Small intestine (tissue), 16 donors: ENCODE measurements at places on chromosomes 6 and 20. TPM values are rescaled to one million over a fixed set of nuclear protein-coding genes. Genes with fewer than 3 reads are reported as not detected.

GRCh38 chr6:16345449-16346330 lies 107.3 kb downstream of the GMPR start:
- no peaks in the 10 kb centered on the region for H3K27me3 ChIP-seq
- no peak for DNase-seq
- H3K4me3 ChIP-seq: no peak overlapping the region
- H3K27ac ChIP-seq: peak overlapping the region; percentile 4
- H3K4me1 ChIP-seq: peaks cover 8% of the 10 kb centered on the region

GRCh38 chr20:25239387-25240370 lies 8.2 kb upstream of the PYGB start:
- H3K4me1 ChIP-seq: no peaks in the 10 kb centered on the region
- no peaks in the 10 kb centered on the region for H3K36me3 ChIP-seq
- no peak for DNase-seq

- H3K36me3 ChIP-seq: no peaks in the 10 kb centered on the region
- H3K27ac ChIP-seq: no peak overlapping the region
- no peaks in the 10 kb centered on the region for H3K27me3 ChIP-seq
These were observed 17.9 kb downstream of the ABHD12 start for GRCh38 chr20:25372584-25373336.

DNA sequence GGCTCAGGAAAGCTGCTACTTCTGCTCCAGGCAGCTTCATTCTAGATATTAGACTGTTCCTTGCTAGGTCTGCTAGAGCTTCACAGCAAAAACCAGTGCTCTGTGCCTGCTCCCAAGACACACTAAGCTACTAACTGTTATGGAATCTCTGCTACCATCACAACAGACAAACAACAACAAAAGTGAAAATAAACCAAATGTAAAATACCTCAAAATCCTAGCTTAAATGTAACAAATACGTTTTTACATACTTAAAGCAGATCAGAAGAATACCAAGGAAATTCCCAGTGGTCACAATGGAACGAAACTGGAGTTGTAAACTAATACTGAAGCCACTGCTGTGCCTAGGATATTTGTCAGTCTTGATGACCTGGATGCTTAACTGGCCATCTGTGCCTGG lies 84.6 kb upstream of the EZR start:
- no peak for DNase-seq
- no peaks in the 10 kb centered on the region for H3K36me3 ChIP-seq
- no peaks in the 10 kb centered on the region for H3K4me1 ChIP-seq
- no peaks in the 10 kb centered on the region for H3K27me3 ChIP-seq
- no peak overlapping the region for H3K27ac ChIP-seq
- H3K4me3 ChIP-seq: no peak overlapping the region

GRCh38 chr20:61311656-61312387 lies 59.8 kb downstream of the CDH4 start:
- no peak for DNase-seq
- no peaks in the 10 kb centered on the region for H3K4me1 ChIP-seq
- H3K4me3 ChIP-seq: no peak overlapping the region
- H3K27ac ChIP-seq: no peak overlapping the region

GRCh38 chr6:42021847-42022754 lies 28.2 kb upstream of the TAF8 start:
- peaks cover 7% of the 10 kb centered on the region for H3K36me3 ChIP-seq
- H3K4me1 ChIP-seq: no peaks in the 10 kb centered on the region
- DNase-seq: no peak
- no peaks in the 10 kb centered on the region for H3K27me3 ChIP-seq

GRCh38 chr6:101716810-101717209 lies 323.3 kb downstream of the GRIK2 start:
- H3K4me3 ChIP-seq: no peak overlapping the region
- H3K27me3 ChIP-seq: no peaks in the 10 kb centered on the region
- no peaks in the 10 kb centered on the region for H3K36me3 ChIP-seq
- DNase-seq: no peak
- H3K27ac ChIP-seq: no peak overlapping the region
- no peaks in the 10 kb centered on the region for H3K4me1 ChIP-seq

GRCh38 chr6:14313248-14313647 lies 195.7 kb downstream of the CD83 start:
- no peaks in the 10 kb centered on the region for H3K27me3 ChIP-seq
- no peaks in the 10 kb centered on the region for H3K36me3 ChIP-seq
- no peak overlapping the region for H3K27ac ChIP-seq
- peak; percentile 13 for DNase-seq

DNA sequence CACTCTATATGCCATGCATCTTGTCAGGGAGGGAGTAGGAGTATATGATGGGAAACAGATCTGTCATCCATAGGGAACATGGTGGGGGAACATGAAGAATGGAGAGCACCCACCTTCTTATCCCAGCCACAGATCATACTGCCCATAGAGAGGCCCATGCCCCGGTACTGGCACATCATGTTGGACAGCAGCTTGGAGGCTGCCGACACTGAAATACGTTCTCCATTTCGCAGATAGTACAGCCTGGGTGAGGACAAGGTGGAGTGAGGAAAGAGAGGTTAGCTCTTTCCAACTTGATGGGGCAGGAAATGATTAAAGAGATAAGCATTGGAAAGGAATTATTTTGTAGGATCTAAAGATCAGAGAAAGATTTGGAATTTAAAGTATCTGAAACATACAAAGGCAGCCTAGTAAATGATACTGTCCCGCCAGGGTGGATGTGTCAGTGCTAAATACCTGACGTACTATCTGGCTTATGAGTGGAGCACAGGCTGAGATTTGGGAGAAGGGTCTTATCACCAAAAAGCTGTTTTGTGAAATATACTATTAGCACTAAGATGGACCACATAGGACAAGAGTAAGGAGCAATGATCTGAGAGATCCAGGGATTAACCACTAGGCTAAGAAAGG lies 1.7 kb downstream of the PSMB8 start:
- no peak for DNase-seq
- H3K27me3 ChIP-seq: no peaks in the 10 kb centered on the region
- peak overlapping the region; percentile 91 for H3K4me3 ChIP-seq
- peaks cover 18% of the 10 kb centered on the region for H3K4me1 ChIP-seq

DNA sequence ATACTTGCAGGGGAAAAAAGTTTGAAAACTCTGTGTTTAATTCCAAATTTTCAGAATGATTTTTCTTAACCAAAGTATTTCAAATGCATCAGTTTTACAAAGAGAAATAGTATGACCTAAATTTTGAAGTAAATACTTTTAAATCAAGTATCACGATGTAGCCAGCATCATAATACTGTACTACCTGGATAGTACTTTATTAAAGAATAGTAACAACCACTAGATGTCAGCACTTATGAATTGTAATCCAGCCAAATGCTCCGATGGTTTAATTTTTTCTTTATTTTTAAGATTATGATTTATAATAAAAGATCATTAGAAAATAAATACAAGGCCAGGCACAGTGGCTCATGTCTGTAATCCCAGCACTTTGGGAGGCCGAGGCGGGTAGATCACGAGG lies 37.2 kb upstream of the HACE1 start:
- no peaks in the 10 kb centered on the region for H3K27me3 ChIP-seq
- no peak overlapping the region for H3K27ac ChIP-seq
- no peak overlapping the region for H3K4me3 ChIP-seq
- no peaks in the 10 kb centered on the region for H3K4me1 ChIP-seq
- H3K36me3 ChIP-seq: no peaks in the 10 kb centered on the region
- no peak for DNase-seq

- H3K27me3 ChIP-seq: peaks cover 36% of the 10 kb centered on the region
- no peak overlapping the region for H3K4me3 ChIP-seq
- no peak for DNase-seq
These were observed 170.2 kb upstream of the MLN start for GRCh38 chr6:33974030-33974429.

- H3K27me3 ChIP-seq: no peaks in the 10 kb centered on the region
- no peak overlapping the region for H3K4me3 ChIP-seq
- H3K36me3 ChIP-seq: no peaks in the 10 kb centered on the region
- H3K4me1 ChIP-seq: peaks cover 3% of the 10 kb centered on the region
These were observed 32.6 kb downstream of the UTRN start for GRCh38 chr6:144317736-144318135.

GRCh38 chr20:52975029-52975732 lies 3.0 kb downstream of the TSHZ2 start:
- no peak for DNase-seq
- H3K36me3 ChIP-seq: no peaks in the 10 kb centered on the region
- no peaks in the 10 kb centered on the region for H3K4me1 ChIP-seq
- H3K27me3 ChIP-seq: no peaks in the 10 kb centered on the region
- peak overlapping the region; percentile 55 for H3K4me3 ChIP-seq

DNA sequence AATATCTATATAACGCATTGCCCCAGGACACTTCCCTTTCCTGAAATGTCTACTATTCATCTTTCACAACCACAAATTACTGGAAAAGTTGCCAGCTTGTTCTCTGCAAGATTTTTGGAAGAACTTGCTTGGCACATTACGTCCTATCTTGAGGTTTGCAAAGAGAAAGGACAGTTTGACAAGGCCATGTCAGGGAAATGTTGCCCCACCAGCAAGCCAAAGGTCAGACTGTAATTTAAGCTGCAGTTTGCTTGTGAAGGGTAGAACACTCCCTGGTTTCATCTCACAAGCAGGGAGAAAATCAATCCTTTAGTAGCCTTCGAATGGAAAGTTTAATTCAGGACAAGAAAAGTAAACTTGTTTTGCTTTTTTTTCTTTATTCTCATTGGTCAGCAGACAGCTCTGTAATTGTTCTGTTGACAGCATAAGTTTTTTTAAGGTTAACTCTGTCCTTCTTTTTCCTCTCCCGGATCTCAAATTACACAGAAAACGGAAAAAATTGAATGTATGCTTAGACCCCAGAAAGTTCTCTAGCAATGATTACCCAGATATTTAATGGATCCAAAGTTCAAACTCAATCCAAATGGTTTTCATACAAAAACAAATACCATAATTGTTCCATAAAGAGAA lies 541.8 kb upstream of the NRSN1 start:
- no peak overlapping the region for H3K27ac ChIP-seq
- peak; percentile 71 for DNase-seq
- no peaks in the 10 kb centered on the region for H3K4me1 ChIP-seq
- H3K27me3 ChIP-seq: no peaks in the 10 kb centered on the region

DNA sequence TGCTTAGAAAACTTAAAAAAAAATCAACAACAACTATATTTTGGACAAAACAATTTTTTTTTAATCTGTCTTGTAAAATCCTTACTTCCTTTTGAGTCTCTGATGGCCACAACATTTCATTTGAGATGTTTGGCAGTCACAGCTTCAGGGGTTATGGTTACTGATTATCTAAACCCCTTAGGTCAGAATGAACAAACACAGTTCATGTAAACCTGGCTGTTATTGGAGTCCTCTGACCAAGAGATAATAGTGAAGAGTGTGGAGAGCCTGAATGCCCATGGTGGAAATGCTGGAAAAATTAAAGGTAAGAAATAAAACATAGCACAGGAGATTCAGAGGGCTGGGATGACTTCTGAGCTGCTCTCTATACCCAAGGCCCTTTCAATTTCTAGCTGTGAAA lies 38.2 kb downstream of the TMX4 start:
- no peaks in the 10 kb centered on the region for H3K27me3 ChIP-seq
- H3K27ac ChIP-seq: no peak overlapping the region
- no peaks in the 10 kb centered on the region for H3K4me1 ChIP-seq
- no peak overlapping the region for H3K4me3 ChIP-seq

DNA sequence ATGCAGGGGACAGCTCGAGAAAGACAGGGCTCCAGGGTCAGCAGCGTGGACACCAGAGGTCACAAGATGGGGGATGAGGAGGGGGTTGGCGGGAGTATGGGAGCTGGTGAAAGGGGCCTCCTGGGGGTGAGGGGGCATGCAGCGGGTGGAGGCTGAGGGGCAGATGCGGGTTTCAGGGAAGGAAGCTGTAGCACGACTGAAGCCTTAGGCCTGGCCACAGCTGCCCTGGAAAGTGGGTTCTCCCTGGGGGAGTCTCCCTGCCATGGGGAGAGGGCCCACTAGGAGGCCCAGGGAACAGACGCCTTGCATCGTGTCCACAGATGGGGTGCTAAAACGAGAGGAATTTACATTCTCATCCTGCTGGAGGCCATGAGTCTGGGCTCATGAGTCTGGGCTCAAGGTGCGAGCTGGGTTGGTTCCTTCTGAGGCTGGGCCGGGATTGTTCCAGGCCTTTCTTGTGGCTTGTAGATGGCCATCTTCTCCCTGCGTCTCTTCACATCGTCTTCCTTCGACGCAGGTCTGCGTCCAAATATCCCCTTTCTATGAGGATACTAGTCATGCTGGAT lies 18.0 kb downstream of the APCDD1L start:
- no peaks in the 10 kb centered on the region for H3K4me1 ChIP-seq
- no peak overlapping the region for H3K27ac ChIP-seq
- no peak overlapping the region for H3K4me3 ChIP-seq

GRCh38 chr6:78559056-78559455 lies 308.3 kb upstream of the IRAK1BP1 start:
- no peak overlapping the region for H3K27ac ChIP-seq
- no peaks in the 10 kb centered on the region for H3K27me3 ChIP-seq
- no peaks in the 10 kb centered on the region for H3K36me3 ChIP-seq
- no peak for DNase-seq

DNA sequence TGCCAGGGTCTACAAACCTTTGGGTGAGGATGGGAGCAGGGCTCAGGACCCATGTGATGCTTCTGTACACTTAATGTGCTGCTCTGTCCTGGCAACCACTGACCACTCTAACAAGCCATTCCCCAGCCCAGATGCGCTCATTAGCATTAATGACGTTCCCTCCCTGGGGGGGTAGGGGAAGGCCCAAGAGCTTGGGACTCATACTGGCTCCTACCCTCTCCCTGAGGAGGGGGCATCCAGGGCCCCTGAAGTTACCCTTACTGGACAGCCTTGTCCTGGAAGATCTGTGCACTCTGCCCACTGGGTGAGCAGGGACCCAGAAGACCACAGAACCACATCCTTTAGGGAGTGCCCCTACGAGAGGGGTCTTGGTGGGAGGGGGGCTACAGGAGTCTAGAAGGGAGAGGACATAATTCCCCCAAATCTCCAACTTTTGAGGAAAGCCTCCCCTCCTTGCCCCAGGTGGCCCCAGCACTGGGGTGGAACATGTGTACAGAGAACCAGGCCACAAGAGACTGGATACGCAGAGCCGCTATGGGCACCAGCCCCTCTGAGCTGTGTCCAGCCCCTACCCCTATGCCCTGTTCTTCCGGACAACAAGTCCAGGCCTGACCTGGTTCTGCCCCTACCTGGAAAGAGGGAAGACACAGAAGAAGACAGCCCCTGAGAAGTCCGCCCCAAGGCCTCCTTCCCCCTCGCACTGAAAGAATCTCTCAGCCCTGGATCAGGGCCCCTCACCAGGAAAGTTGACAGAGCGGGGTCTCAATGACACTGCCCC lies 1.4 kb downstream of the TEAD3 start:
- peaks cover 3% of the 10 kb centered on the region for H3K4me1 ChIP-seq
- H3K4me3 ChIP-seq: peak overlapping the region; percentile 91
- peak; percentile 41 for DNase-seq
- peak overlapping the region; percentile 94 for H3K27ac ChIP-seq

- H3K36me3 ChIP-seq: no peaks in the 10 kb centered on the region
- no peak for DNase-seq
- peaks cover 13% of the 10 kb centered on the region for H3K27me3 ChIP-seq
- H3K4me3 ChIP-seq: no peak overlapping the region
- no peaks in the 10 kb centered on the region for H3K4me1 ChIP-seq
These were observed 2.9 kb downstream of the AVP start for GRCh38 chr20:3081641-3082040.

Gene GRIK2
- 1.4 TPM for polyA plus RNA-seq

Gene ARMH2
- not detected for polyA plus RNA-seq

Gene ARG1
- 0.49 TPM for polyA plus RNA-seq

Gene TTI1
- polyA plus RNA-seq: 21.4 TPM

Gene SLC25A27
- polyA plus RNA-seq: 45.4 TPM

Gene UBD
- 4.6 TPM for polyA plus RNA-seq

Gene LY6G5C
- 3.8 TPM for polyA plus RNA-seq

Gene SIRPA
- 11.4 TPM for polyA plus RNA-seq

Gene EYA2
- polyA plus RNA-seq: 0.50 TPM

Gene LAMP5
- polyA plus RNA-seq: 0.54 TPM

Gene IP6K3
- polyA plus RNA-seq: 0.54 TPM

Gene PBX2
- polyA plus RNA-seq: 20.4 TPM

Gene ULBP2
- polyA plus RNA-seq: not detected

Gene PRL
- polyA plus RNA-seq: not detected

Gene SYNE1
- polyA plus RNA-seq: 13.5 TPM
